CD4-positive, alpha-beta T cell (primary cell): ENCODE measurements at places on chromosomes 1 and 21.

DNA sequence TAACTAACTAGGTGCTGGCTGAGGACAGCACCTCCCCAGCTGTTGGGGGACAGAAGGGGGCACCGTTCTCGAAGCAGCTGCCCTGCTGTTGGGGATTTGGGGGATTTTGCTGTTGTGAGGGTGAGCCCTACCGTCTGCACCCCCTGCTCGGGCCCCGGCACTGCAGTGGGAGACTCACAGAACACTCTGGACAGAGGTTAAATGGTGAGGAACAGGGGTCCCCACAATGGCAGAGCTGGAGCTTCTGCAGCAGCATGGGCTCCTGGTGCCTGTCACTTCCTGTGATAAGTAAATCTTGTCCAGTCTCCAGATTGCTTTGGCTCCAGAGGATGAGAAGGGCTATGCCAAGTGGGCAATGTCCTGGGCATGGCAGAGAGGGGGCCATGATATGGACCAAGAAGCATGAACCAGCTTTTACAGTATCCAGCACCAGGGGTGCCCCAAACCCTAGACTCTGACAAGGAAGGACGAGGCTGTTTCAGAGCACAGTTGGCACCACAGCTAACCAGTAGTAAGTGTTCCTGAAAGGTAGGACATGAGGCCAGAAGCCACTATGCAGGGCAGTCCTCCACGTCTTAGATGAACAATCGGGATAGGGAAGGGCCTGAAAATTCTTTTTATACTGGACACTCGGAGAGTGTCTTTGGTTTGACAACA, 365.1 kb upstream of the VAMP3 start:
- no peak for DNase-seq

- peak; percentile 26 for DNase-seq
These were observed 21.5 kb upstream of the LYST start for GRCh38 chr1:235888119-235888643.

GRCh38 chr1:22567197-22567596, 3.9 kb downstream of the EPHA8 start:
- no peak for DNase-seq

DNA sequence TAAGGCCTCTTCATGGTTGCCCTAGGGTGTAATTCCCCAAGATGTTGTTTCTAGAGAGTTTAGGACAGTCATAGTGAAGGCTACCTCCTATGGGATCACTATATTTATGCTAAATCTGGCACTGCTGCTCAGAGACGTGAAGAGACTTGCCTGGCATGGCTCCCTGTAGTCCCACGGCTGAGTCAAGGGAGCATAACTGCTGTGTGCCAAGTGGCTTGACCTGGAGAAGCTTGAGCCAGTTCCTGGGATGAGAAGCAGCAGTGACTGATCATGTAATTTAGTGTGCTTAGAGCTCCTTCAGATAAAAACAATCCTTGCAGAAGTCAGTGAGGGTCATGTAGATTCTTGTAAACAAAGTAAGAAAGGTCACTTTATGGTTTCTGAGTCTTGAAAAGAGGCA, 68.9 kb upstream of the TSPAN2 start:
- no peak for DNase-seq

- DNase-seq: no peak
These were observed 30.5 kb downstream of the BATF3 start for GRCh38 chr1:212669102-212669501.

- DNase-seq: no peak
These were observed 17.6 kb upstream of the CCSAP start for GRCh38 chr1:229360420-229360819.

- DNase-seq: no peak
These were observed 50.0 kb downstream of the TSEN15 start for GRCh38 chr1:184101571-184101970.
